ENCODE measurements at places on chromosomes 5 and 9.

DNA sequence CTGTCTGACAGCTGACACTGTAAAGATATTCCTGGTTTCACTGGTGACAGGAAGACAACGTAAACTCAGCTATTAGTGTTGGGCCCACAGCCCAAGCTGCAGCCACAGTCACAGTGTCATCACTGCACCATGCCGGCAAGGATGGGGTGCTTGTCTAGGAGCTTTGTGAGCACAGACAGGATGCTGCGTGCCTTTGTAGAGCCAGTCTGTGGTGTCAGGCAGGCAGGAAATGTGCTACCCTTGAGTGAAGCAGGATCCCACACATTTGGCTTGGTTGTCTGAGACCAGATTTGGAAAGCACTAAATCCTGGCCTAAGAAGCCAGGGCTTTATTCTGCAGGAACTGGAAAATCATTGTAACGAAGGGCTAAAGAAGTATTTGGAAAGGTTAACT, 121.6 kb upstream of the ADAMTS16 start:
- no peak for DNase-seq

DNA sequence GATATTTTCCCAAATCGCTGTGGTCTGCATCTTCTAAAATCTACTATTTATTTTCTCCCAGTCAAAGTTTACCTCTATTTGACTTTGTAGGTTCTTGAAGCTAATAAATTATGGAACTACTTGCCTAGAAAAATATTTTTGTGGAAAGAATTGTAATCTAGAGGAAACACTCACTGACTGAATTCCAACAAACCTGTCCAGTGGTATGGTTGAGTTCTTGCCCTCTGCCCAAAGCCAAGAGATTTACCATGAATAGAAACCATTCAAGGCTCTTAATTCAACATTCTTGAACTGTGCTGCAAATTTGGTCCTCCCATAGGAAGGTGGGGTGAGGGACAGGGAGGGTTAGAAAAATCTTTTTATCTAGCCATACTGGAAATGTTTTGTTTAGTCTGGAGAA, 233.9 kb upstream of the MAP3K1 start:
- no peak for DNase-seq

DNA sequence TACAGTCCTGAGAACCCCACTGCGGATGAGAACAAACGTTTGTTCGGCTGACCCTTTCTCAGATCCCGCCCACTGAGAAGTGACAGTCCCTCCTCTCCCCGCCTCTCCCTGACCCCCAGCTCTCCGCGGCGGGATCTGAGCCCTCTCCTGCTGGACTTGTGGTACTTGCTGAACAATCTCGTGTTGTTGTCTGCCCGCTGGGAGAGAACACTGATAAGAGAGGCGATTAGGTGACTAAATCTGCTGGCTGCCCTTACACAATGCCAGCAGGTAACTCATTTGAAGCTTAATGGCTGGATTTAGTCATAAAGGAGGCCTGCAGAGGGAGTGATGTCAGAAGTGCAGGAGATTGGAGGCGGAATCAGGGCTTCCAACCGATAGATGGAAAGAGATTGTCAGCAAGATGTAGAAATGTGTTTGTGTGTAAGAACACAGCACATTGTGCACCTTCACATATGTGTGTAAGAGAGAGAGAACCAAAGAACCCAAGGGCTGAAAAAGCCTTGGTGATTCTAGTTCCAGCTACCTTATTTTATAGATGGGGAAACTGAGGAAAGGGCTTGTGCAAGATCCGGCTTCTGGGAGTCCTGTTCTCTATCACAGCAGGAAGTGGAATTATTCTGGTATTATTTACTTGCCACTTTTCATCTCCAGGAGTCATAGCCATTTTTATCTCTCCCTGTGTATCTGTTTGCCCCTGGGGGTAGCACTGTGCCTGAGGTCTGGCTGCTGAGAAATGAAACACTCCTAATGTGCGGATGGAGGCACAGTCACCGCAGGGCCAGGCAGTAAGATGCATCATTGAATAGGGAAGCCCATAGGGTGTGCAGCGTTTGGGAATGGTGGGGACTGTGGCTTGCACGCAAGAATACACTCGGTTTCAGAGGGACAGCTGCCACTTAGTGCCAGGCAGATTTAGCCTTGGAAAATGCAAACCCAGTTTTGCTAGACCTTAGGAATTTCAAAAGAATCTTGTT, 203.7 kb upstream of the MSX2 start:
- no peak for DNase-seq

DNA sequence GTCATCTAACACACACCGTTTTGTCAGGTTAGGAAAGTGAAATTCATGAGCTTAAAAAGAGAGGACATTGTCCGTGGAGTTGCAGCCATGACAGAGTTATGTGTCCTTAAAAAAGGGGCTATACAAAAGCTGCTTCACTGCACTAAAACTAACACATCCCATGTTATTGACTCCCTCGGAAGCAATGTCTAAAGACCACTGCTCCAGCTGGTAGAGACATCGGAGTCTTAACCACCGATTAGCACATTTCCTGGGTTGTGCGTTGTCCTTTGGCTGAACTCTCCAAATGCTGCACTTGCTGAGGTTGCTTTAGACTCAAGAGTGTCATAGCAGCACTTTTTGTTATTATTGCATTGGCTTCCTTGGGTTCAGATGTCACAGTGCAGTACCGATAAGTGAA, 128.3 kb upstream of the C9orf72 start:
- peak; percentile 37 for DNase-seq

GRCh38 chr9:35729700-35730485, 2.1 kb downstream of the TLN1 start:
- DNase-seq = peak; percentile 80

DNA sequence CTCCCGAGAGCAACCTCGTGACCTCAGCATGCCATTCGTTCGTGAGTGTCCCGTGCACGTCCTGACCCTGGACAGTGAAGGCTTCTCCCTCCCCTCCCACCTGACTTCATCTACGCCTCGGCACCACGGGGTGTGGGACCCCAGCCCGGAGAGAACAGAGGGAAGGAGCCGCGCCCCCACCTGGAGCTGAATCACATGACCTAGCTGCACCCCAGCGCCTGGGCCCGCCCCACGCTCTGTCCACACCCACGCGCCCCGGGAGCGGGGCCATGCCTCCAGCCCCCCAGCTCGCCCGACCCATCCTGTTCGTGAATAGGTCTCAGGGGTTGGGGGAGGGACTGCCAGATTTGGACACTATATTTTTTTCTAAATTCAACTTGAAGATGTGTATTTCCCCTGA, 38.3 kb upstream of the FCN2 start:
- peak; percentile 32 for DNase-seq

DNA sequence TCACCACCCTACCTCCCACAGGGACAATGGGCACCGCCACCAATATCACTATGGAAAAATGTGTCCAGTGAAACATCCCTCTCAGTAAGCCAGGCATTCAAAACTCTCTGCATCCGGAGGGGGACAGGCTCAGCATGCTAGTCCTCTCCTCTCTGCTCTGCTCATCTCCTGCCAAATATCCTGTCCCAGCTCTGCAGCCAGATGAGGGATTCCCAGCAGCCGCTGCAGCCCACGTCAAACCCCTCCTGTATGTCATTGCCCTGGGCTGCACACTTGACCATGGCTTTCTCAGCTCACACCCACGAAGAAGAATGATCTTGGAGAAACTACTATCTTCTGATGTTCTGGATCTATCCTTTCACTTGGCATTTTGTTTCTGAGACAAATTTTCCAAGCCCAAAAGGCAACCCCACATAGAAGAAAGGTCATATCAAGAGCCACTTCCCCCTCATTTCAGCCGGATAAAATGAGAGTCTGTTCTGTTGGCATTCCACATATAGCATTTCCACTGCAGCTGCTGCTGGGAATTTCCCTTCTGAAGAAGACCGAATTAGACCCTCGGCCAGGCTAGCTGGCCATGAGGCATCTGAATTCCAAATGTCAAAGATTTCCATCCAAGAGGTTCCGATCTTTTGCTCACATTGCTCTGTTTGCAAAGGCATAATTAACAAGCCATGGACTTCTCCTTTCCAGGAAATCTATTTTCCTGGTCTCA, 338.0 kb downstream of the ACTL7B start:
- no peak for DNase-seq

DNA sequence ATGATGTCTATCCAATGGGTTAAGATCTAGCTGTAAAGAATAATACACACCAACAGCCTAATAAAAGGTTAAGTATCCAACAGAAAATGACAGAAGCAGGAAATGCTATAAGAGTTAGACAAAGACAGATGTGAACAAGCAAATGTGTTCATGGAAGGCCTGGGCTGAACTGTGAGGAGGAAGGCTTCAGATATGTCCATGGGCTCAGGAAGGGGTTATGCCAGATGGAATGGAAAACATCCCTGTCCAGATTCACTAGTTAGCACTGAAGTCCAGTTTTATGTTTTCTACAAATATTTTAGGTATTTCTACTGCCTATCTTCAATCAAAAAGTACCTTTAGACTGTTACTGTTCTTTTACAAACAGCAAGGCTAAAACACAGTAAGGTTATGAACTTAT, 27.1 kb downstream of the ERAP1 start:
- no peak for DNase-seq
